NB4 (cell line): ENCODE measurements at places on chromosomes 3 and 15.

- DNase-seq = no peak
These were observed 340.8 kb upstream of the CTDSPL start for GRCh38 chr3:37520907-37521341.

- DNase-seq = no peak
These were observed 44.0 kb downstream of the PCCB start for GRCh38 chr3:136294176-136294575.

DNA sequence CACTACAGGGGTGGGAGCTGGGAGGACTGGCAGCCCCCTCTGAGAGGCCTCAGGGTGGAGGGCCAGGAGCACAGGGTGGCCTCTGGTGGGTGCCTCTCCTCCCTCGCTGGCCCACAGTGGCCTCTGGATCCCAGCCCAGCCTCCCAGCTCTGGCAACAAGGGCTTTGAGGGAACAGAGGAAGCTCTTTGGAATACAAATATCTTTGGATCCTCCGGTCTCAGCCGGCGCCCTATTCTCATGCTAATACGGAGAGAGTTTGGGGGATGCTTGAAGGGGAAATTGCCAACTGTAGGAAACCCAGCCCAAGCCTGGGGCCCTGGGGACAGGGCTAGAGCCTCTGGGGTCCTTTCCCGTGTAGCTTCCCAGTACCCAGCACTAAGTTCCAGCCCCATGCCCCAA is 33.4 kb upstream of the INSYN1 start:
- no peak for DNase-seq

- peak; percentile 44 for DNase-seq
These were observed 101.0 kb upstream of the THBS1 start for GRCh38 chr15:39479911-39480310.

GRCh38 chr15:65368302-65369211 is 9.2 kb downstream of the IGDCC3 start:
- no peak for DNase-seq

GRCh38 chr3:18789734-18790133 is 358.6 kb upstream of the KCNH8 start:
- DNase-seq = no peak

- no peak for DNase-seq
These were observed 143.3 kb downstream of the ADAMTS17 start for GRCh38 chr15:100198442-100198841.

DNA sequence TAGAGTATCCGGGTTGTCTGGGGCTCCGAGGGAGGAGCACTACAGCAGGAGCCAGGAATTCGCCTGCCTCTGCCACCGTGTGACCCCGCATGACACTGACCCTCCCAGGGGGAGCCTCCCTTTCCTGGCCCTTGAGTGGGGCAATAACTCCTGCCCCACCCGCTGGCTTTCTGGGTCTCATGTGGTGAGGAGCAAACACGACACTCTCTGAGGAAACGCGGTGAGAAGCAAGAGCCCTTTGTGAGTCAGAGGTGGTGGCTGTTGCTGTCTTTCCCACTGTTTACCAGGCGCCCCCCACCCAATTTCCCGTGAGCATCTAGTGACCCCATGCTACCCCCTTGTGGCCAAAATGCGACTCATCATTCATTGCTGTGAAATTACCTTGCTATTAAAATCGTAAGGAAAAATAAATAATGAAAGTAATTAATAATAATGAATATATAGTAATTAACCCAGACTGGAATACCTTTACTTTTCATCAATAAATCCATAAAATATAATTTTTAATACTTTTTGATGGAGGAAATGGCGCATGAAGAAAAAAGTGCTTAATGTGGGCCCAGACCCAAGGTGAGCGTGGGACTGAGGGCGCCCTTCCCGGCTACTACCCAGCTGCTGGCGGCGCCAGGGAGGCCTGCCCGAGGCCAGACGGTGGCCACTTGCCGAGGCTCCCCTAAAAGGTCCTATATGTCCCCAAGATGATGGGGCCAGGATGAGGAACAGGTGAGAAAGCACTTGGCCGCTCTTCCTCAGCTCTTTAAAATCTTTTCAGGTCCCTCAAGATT is 29.3 kb downstream of the CCNL1 start:
- DNase-seq = peak; percentile 89

- DNase-seq = no peak
These were observed 5.2 kb downstream of the HEG1 start for GRCh38 chr3:125050488-125051090.

DNA sequence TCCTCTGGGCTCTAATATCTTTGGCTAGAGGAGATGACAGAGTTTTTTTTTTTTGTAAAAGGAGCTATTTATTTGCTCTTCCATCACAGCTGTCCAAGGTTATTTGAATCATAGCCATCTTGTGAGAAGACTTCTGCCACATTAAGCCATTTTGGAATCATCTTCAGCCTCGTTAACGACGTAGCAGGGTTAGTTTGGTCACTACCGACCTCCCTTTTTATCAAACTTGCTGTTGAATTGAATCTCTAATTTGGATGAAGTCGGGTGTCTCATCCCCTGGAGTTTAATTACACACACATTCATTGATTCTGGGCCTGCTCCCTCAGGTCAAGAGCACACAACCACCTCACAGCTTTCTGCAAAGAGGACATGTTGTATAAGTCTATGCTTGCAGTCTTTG is 238.7 kb downstream of the CPNE4 start:
- DNase-seq = no peak

DNA sequence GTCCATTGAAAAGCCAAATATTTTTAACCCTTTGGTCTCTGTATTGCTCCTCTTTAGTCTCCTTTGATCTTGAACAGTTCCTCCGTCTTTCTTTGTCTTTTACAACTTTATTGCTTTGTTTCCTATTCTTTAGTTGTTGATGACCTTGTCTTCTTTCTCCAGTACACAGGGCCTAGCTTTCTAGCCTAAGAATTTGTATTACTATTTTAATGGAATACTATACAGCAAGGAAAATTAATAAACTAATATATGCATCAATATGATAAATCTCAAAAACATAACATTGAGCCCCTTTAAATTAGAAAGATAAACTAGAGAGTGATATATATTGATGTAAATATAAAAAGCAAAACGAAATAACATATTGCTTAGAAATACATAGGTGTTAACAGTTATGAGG is 88.7 kb downstream of the NR1D2 start:
- no peak for DNase-seq

- peak; percentile 69 for DNase-seq
These were observed 14.8 kb upstream of the ZNF774 start for GRCh38 chr15:90337256-90337655.
